PC-9 (cell line): ENCODE measurements at places on chromosomes 3 and 15. TPM values are rescaled to one million over a fixed set of nuclear protein-coding genes. Genes with fewer than 3 reads are reported as not detected.

GRCh38 chr15:70008697-70009290, 88.9 kb downstream of the TLE3 start:
- no peak overlapping the region for H3K4me3 ChIP-seq
- no peak for DNase-seq
- no peaks in the 10 kb centered on the region for H3K4me1 ChIP-seq

- DNase-seq, result no peak
- H3K4me1 ChIP-seq, result 0 out of 2 replicates have a peak, but pooled peaks cover 4% of the 10 kb centered on the region
- H3K36me3 ChIP-seq, result peaks cover 18% of the 10 kb centered on the region
- no peaks in the 10 kb centered on the region for H3K27me3 ChIP-seq
- no peak overlapping the region for H3K4me3 ChIP-seq
- no peak overlapping the region for H3K27ac ChIP-seq
Measured at GRCh38 chr3:47704237-47704612, 77.5 kb downstream of the SMARCC1 start.

HOMER2 gene
- 15.1 and 21.2 TPM in 2 replicates for total RNA-seq

GRCh38 chr15:64485796-64486195, 25.4 kb downstream of the ZNF609 start:
- H3K27ac ChIP-seq, result no peak overlapping the region
- no peaks in the 10 kb centered on the region for H3K4me1 ChIP-seq
- H3K27me3 ChIP-seq, result no peaks in the 10 kb centered on the region
- no peak overlapping the region for H3K4me3 ChIP-seq
- DNase-seq, result no peak

DNA sequence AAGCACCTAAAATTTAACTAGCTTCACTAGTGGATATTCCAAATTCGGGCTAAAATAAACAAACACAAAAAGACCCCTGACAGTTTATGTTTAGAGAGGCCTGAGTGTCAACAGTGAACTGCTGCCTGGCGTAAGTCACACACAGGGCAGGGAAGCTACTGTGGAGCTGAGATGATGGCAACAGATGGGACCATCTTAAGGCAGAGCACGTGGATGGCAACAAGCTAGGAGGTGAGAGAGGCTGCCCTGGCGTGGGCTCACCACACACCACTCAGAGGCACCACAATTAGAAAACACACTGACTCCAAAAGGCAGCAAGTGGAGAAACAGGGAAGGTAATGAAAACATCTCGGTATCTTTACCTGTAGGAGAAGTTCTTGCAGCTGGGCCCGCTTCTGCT, 93.3 kb downstream of the ATP1B3 start:
- H3K4me3 ChIP-seq, result no peak overlapping the region
- DNase-seq, result no peak
- no peaks in the 10 kb centered on the region for H3K27me3 ChIP-seq
- peaks cover 7% of the 10 kb centered on the region; the same call in 1 of the 2 replicates for H3K4me1 ChIP-seq
- no peaks in the 10 kb centered on the region for H3K36me3 ChIP-seq

FSIP1 gene
- 0.63 and 1.2 TPM in 2 replicates for total RNA-seq

NEO1 gene
- total RNA-seq, result 4.1 and 5.2 TPM in 2 replicates
